NCI-H1436 treated with DMSO at 0.1 percent for 48 hours (cell line): ENCODE measurements at places on chromosomes 6 and 20.
A peak's percentile ranks its signal among the peaks of the same experiment; 100 is the strongest.

GRCh38 chr6:27684264-27685211 is 211.6 kb upstream of the ZNF184 start:
- DNase-seq = no peak

DNA sequence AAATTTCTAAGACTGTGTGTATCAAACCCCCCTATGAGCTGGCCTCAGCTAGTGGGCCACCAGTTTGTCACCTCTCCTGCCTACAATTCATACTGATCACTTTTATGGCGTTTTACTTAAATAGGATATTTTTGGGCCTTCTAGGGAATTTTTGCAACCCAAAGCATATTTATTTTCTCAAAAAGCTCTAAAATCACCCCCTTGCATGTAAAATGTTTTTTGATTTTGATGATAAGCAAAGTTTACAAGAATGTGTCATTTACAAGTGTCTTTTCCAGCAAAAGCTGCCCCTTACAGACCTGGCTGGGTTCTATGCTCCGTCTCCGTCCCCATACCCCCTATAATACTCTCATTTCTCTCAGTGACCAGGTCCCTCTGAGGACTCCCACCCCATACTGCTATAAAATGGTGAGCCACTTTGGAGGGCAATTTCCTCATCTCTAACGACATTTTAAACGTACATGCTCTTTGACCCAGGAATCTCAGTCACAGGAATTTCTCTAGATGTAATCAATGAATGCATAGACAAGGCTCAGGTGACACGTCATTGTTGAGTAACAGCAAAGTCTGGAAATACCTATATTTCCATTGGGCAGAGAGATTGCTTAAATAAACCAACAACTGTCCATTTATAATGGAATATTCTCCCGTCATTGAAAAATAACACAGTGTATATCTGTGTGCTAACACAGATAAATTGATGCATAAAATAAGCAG is 13.9 kb upstream of the OCSTAMP start:
- DNase-seq = no peak

GRCh38 chr6:13614126-13614925 is 809 bp upstream of the NOL7 start:
- no peak for DNase-seq

DNA sequence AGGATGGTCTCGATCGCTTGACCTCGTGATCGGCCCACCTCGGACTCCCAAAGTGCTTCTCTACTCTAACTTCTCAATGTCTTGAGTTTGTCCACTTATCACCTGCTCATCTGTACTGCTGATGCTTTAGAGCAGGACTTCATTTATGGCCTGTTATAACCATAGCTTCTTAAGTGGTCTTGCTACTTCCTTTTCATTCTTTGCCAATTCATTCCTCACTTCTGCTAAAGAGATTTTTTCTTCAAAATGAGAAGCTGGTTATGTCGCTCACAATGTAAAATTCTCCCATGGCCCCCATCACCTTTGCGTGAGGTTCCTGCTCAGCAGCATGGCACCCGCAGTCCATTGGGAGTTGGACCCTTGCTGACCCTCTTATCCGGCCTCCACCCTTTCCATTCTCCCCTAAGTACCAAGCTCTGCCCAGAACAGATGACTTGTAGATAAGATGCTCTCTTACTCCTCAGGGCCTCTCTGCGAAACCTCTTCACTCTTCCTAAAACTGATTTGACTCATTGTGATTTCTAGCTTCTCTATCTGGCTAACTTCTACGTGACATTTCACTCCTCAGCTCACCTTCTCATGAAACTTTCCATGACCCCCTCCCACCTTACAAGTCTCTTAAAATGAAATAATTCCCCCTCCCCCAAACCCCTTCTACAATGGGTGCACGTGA is 13.9 kb upstream of the CD164 start:
- no peak for DNase-seq

- no peak for DNase-seq
These were observed 60.8 kb upstream of the SSTR4 start for GRCh38 chr20:22974354-22974753.

DNA sequence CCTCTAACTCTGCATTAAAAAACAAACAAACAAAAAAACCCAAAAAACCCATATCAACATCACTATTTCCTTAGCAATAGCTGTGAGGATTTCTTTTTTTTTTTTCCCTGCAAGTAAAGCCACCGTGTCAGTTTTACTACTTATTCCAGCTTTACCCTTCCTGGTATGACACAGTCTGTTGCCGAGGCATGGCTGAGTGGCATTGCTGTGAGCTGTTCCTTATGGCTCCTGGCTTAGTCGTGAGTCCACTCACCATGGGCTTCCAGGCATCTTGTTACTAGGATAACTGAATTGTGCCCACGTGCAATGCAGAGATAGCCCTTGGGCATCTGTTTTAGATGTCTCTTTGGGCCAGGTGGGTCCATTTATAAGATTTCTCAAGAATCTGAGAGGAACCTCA is 84.8 kb downstream of the LRRC1 start:
- no peak for DNase-seq

GRCh38 chr6:28864326-28864923 is 59.4 kb downstream of the TRIM27 start:
- no peak for DNase-seq

DNA sequence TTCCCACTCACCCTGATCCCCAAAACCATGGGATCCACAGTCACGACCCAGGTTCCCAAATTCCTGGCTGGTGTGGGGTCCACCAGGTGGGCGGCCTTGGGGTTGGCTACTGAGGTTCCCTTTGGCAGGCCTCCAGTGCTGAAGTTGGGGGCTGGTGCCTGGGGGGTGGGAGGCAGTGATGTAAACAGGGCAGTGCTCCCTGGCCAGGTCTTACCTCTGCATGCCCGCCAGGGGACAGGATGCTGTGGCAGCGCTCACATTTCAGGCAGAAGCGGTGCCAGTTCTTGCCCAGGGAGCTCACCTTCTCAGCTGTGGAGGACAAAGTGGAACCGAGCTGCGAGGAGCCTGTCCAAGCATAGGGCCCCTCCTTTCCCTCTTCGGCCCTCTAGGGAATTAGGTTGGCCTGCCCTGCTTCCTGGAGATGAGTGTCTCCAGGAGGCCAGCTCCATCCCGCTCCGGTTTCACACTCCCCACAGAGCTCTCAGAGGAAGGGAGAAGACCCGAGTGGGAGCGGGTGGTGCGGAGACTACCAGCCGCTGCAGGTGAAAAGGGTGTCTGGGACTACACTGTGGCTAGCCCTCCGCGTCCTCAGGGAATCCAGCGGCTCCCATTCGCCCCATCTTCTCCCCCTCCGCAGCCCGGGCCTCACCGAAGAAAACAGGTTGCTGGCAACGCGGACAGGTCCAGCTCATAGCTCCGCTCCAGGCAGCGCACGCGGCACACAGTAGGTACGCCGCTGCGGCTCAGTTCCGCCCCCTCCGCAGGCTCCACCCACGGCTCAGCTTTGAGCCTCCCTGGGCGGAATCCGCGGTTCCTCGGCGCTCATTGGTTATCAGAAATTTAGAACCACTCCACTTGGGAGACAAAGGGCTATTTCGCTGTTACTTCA is at the start of gene CRIP3:
Gene CRIP3 (minus strand): TSS at position 726 of the 889 bp plus-strand sequence. CDS start 34 bp downstream, at position 692.
- DNase-seq = peak; percentile 17

DNA sequence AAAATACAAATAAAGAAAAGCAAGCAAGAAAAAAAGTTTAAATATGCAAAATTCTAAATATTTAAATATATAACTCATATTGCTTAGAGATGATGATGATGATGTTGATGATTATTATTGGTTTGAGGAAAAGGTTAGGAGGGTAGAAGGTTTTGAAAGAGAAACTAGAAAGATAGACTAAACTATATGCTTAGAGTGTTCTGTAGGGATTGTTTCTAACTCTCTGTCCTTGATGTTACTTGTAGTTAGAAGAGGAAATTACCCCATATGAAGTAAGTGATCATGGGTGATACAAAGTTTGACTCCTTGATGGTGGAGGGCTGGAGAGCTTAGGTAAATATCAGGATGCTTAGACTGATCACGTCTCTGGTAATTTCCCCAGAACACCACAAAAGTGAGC is 159.5 kb downstream of the MEI4 start:
- DNase-seq = no peak

DNA sequence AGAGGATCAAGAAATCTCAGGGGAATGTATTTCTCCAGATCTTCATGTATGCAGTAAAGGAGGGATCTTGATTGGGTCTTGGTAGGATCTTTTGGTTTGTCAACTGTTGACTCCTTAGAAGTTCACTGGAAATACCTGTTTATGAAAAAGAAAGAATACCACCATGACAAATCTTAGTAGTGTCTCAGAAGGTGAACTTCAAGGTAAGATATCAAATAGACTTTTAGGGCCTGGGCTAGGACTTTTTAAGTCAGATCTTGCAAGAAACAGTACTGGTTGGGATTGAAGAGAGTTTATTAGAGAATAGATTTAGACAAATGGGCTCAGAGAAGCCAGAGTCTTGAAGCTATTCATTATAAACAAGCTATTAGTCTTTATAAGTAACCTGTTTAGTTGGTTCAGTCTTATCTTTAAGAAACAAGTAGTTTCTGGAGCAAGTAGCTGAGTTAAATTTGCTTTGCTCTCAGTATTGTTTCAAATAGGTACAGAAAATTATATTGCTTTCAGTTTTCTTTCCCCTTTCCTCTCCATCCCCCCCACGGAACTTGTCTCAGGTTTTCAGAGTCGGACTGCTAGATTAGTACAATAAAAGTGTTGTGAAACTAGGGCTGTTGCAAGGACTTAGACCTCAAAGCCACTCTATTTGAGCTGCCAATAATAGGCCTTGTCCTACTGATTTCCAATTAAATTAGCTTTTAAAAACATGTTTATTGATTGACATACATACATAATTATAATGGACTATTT is 529.1 kb upstream of the CITED2 start:
- DNase-seq = no peak

- DNase-seq = no peak
These were observed 86.2 kb upstream of the GPR6 start for GRCh38 chr6:109891924-109892323.

- DNase-seq = no peak
These were observed 61.2 kb downstream of the SRC start for GRCh38 chr20:37407019-37407566.

- DNase-seq = no peak
These were observed 22.7 kb upstream of the POU5F1 start for GRCh38 chr6:31193206-31193605.

DNA sequence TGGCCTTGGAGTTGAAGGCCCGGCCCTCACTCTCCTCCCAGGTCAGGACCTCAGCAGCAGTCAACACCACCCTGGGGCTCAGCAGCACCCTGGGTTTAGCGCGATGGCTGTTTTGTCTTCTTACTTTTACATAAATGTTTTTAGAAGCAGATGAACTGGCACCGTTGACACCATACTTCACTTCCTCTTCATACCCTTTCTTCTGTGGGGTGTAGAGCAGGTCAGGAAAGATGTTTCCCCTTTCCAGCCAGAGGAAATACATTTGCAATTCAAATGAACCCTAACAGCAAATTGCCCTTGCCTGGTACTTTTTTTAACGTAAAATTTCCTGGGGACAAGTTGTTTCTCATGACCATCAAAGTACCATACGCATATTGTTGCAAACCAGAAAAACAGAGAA is 54.7 kb upstream of the SNX9 start:
- DNase-seq = no peak

GRCh38 chr6:95949985-95950384 is 65.8 kb upstream of the FUT9 start:
- DNase-seq = no peak

DNA sequence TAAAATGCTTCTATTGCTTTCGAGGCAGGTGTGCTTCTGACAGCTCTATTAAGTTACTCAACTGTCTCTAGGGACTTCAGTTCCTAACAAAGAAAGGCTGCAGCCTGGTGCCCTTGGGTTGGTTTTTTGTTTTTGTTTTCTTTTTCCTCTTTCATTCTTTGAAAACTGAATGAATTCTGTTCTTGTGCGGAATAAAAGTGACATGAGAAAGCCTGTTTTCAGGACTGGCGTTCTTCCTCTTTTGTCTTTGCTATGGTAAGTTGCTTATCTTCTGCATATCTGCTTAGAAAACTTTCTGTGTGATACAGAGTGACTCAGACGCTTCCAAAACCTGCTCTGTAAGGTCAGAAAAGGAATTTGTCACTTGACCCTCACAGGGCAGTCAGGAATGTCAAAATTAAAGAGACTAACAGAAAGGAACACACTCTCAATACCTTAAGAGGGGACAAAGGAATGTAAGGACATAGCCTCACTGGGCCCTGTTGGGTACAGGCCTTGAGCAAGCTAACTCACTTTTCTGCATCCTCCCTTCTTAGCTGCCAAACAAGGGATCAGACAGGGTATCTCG is 56.2 kb upstream of the NHSL1 start:
- DNase-seq = no peak

- no peak for DNase-seq
These were observed 220.3 kb upstream of the LRFN2 start for GRCh38 chr6:40807484-40807883.

DNA sequence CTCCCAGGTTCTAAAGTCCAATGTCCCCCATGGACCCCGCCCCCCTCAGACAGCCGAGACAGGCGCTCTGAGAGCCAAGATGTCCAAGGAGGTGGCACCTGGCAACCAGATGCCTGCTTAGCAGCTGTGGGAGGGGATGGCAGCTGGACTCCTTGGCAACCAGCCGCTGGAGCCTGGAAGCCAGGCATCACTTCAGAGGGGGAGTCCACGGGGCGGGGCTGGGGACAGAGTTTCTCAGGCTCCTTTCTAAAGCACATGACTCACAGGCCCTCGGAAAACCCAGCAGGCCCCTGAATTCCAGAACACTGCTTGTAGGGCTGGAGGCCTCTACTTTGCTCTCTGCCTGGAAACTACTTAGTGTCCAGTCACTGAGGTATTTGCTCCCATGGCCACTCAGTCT is 51.5 kb downstream of the PREX1 start:
- no peak for DNase-seq

DNA sequence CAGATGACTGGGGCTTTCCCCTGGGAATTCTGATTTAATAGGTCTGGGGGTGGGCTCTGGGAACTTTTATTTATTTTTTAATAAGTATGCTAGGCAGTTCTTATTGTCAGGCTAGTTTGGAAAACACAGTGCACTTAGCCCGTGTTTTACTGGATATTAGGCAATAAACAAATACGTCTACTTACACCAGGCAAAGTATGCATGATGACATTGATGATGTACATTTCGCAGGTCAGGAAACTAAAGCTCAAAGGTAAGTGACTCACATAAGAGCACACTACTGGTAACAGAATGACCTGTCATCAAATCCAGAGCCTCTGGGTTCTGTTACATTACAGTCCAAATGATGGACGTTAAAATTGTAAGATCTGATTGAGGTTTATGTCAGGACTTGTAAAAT is 144.4 kb upstream of the EXOC2 start:
- DNase-seq = no peak

- DNase-seq = peak; percentile 40
These were observed 2.2 kb downstream of the HSPA1B start for GRCh38 chr6:31829633-31830283.

- no peak for DNase-seq
These were observed 157.1 kb upstream of the SMLR1 start for GRCh38 chr6:130670142-130670541.

- no peak for DNase-seq
These were observed 98.7 kb downstream of the SHLD1 start for GRCh38 chr20:5848711-5849505.

GRCh38 chr20:53072923-53073579 is 100.9 kb downstream of the TSHZ2 start:
- DNase-seq = no peak

DNA sequence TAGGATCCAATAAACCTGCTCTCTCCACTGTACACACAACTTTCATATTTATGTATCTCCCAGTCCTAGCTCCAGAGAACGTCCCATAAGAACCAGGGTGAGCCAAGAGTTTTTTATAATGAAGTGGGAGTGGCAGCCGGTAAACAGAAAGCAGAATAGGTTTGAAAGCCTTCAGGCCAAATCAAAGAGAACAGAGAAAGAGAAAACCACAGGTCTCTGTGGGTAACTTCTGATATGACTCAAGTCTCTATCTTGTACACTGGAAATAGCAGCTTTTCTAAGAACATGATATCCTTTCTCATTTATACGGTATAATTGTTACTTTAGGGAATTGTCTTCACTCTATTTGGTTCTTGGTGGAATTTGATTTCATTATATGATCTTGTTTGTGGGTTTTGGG is 273.6 kb downstream of the PACRG start:
- no peak for DNase-seq
